ENCODE measurements at places on chromosomes 16 and 17.

DNA sequence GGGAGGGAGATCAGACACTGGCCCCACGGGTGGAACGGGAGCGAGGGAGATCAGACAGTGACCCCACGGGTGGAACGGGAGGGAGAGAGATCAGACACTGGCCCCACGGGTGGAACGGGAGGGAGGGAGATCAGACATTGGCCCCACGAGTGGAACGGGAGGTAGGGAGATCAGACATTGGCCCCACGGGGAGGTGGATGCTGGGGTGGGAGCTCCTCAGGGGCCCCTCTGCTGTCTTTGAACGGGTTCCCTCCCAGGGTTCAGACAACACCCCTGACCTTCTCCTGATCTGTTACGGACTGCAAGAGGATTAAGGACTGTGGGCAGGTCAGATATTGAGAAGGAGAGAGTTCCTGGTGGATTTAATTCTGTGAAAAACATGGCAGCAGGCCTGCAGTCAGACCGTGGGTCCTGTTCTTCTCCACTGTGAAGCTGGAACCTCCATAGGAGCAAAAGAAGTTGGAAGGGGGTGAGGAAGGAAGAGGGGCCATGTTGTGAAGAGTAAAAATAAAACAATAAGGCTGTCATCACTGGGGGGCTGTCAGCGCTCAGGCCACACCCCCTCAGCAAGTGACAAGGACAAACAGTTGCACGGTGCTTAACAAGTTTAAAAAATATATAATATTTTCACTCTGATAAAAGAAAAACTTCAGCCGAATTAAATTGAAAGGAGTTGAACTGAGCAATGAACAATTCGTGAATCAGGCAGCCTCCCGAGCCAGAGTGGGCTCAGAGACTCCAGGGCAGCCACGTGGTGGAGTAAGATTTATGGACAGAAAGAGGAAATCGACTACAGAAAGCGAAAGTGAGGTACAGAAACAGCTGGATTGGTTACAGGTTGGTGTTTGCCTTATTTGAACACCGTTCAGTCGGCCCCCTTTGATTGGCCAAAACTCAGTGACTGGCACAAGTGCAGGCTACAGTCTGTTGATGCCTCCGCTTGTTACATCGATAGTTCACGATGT is 348.7 kb upstream of the TNRC6C start:
- no peak for DNase-seq

- no peak for DNase-seq
Observed at GRCh38 chr16:55379876-55380390, 55.9 kb downstream of the IRX6 start.

DNA sequence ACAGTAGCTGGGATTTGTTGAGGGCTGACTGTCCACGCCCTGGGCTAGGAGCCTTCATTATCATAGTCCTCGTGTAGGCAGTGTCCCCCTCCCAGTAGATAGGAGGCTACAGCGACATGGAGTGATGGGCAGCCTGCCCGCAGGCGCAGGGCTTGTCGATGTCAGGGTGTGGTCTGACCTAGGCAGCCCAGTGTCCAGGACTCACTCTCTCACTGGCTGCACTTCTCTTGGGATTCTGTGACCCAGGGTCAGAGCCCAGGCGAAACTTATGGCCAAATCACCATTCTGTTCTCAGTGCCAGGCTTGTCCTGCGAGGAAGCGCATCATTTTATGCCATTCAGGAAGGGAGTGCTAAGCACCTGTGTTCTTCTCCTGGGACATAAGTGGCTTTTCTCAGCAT is 32.6 kb downstream of the SHISA6 start:
- DNase-seq = no peak

DNA sequence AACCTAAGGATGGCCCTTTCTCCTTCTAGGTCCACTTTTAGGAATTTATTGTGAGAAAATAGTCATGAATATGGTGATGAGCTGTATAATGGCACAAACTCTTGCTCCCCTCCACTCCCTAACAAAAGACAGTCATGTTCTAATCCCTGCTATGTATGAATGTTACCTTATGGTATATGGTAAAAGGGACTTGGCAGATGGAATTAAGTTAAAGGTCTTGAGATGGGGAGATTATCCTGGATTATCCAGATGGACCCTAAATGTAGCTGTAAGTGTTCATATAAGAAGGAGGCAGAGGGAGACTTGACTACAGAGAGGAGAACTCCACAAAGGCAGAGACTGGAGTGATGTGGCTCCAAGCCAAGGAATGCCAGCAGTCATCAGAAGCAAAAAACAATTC is 296.1 kb downstream of the SOX9 start:
- no peak for DNase-seq

GRCh38 chr16:86914876-86915717 is 336.7 kb downstream of the FOXL1 start:
- DNase-seq = no peak

- DNase-seq = no peak
Observed at GRCh38 chr17:73648543-73648820, 4.2 kb upstream of the SDK2 start.

DNA sequence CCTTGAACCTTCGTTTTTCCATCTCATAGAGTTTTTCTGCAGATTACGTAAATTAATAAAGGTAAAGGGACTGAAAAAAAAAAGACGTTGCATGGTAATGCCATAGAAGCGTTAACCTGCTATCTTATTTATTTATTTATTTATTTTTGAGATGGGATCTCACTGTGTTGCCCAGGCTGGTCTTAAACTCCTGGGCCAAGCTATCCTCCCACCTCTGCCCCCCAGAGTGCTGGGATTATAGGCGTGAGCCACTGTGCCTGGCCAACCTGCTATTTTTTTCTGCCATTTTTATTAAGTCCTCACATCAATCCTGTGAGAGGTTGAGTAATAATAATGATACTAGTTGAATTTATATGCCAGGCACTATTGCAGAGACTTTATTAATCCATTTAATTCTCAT is 7.9 kb downstream of the MSI2 start:
- no peak for DNase-seq

DNA sequence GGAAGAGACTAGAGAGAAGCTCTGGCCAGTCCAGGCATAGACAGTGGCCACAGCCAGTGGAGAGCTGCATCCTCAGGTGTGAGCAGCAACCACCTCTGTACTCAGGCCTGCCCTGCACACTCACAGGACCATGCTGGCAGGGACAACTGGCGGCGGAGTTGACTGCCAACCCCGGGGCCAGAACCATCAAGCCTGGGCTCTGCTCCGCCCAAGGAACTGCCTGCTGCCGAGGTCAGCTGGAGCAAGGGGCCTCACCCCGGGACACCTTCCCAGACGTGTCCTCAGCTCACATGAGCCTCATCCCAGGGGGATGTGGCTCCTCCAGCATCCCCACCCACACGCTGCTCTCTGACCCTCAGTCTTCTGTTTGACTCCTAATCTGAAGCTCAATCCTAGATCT is 3.2 kb downstream of the RHBDF1 start:
- DNase-seq = no peak

DNA sequence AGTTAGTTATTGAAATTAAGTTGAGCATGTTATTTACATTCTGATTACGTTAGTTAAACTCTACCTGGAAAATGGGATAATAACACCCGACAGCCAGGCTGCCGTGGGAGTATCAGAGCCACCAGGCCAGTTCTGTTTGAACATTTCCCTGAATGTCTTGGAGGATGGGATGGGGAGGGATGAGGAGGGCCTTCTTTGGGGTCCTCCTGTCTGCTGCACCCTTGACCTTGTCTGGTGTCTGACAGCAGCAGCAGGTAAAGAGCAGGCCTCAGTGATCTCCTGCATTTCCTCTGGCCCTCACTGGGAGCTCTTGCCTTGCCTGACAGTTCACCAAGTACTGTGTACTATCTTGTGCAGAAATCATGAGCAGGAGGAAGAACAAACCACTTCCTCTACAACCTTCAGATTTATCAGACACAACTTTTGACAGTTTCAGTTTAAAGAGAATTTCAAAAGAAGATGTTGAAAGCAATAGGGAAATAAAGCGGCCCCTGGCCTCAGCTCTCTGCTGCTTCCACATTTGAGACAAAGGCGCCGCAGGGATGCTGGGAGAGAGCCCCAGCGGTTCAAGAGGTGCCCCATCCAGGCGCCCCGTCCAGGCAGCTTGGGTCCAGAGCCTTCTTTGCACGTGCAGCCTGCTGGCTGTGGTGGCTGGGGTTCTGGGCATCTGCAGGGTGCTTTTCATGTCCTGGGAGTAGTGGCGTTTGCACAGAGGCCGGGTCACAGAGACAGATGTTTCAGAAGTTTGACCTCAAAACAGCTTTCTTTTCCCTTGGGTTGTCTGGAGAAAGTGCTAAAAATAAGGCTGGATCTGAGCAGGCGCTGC is 25.3 kb downstream of the CMIP start:
- DNase-seq = no peak

- no peak for DNase-seq
Observed at GRCh38 chr17:20706751-20707373, 127.3 kb downstream of the CDRT15L2 start.

- DNase-seq = no peak
Observed at GRCh38 chr16:4578961-4579530, 22.9 kb downstream of the C16orf96 start.

- DNase-seq = no peak
Observed at GRCh38 chr16:79721270-79721669, 120.7 kb upstream of the MAF start.
